ENCODE measurements at places on chromosomes 13 and 19.

DNA sequence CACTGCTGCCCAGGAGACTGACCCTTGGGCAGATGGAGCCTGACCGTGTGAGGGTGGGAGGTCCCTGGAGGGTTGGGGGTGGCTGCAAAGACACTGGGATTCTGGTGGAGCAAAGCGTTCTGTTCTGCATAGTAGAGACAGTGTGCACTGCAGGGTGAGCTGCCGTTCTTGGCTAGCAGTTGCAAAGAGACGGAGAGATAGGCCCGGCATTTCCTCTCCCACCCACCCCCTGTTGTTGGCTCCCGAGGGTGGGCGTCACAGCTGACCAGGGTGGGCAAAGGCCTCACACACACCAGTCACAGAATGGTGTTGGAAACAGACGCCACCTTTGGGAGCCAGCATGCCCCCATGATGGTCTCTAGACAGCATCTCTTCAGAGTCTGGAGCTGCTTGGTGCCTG, 11.4 kb downstream of the TMEM255B start:
- DNase-seq: no peak

GRCh38 chr13:102651392-102651791, 43.5 kb downstream of the METTL21C start:
- DNase-seq: no peak

DNA sequence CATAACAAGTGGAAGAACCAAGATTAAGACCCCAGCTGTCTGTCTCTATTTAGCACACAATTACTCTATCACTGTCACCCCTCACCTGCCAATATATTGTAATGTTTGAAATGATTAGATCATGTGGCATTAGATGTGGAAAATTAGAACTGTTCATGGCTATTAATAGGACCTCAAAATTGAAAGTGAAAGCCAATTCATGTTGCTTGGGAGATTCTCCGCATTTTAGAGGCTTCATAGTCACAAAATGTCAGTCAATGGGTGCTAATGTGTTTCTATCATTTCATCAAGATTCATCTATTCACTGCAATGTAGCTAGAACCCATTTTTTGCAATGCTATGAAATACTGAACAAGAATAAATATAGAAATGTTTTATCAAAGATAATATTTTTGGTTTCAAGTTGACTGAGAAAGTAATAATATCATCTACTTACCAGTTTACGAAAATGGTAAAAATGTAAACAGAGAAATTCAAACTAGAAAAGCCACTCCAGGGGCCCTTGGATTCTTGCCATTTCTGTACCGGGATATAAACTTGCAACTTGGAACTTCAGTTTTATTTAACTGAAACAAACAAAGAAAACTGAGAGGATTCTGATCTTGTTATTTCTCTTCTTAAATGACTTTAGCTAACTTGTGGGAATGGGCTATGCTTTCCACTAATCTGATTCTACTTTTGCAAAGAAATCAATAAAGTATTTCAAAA, 388.6 kb downstream of the DCT start:
- DNase-seq: no peak

- DNase-seq: no peak
Measured at GRCh38 chr13:73367886-73368285, 309.1 kb downstream of the KLF5 start.

GRCh38 chr19:27759896-27760295, 1453.1 kb downstream of the UQCRFS1 start:
- no peak for DNase-seq

GRCh38 chr13:109272595-109273325, 513.6 kb downstream of the IRS2 start:
- DNase-seq: no peak

DNA sequence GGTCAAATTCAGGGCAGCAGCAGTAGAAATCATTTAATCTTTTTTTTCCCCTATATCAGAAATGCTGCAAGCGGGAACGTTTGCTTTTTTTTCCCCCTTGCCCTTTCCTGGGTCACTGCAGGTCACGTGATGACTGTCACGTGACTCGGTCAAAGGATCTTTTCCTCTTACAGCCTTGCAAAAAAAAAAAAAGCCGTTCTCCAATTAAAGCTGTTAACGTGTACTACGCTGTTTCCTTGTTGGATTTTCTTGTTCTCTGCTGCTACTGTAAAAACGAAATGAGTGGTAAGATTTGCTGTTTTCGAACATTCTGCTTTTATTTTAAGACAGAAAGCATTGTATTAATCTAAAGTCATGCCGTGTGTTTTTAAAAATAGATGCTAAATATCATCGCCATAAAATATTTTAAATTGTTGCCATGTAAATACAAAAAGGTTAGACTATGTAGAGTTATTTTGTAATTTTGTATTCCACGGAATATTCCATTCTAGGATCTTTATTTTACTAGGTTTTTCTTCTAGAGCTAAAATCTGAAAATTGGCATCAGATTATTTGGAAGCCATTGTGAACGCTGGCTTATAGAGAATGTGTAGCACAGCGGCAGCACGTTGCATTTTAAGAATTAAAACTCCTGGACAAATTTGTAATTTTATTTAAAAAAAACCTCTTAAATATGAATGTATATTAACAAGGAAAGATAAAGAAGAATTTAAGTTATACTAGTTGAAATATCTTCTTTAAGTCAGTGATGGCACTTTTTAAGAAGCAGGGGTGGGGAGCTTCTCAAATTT, 109.8 kb upstream of the MLNR start:
- DNase-seq: peak; percentile 49

- no peak for DNase-seq
Measured at GRCh38 chr13:46846726-46847125, 49.8 kb upstream of the ESD start.

DNA sequence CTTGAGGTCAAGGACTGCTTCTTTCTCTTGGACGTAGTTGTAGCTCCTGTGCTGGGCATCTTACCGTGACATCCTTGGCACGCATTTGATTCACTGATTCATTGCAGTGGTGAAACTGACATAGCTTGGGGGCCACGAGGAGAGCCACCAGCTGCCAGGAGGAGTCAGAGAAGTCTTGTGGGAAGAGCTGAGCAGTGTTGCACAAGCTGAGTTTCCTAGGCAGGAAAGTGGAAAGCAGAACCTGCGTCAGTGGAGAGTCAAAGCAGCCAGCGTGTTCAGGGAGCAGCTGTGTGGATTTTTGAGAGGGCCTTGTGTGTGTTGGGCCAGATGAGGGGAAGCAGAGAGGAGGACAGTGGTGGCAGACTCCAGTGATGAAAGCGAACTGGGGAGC, 5.3 kb upstream of the GPR183 start:
- DNase-seq: no peak

GRCh38 chr19:20863176-20863575, 59.9 kb upstream of the ZNF85 start:
- DNase-seq: no peak

GRCh38 chr13:107111248-107111647, 543.3 kb upstream of the ARGLU1 start:
- no peak for DNase-seq

GRCh38 chr19:32196690-32197420, 148.6 kb upstream of the ZNF507 start:
- DNase-seq: no peak

- no peak for DNase-seq
Measured at GRCh38 chr19:17985037-17985818, 18.3 kb downstream of the KCNN1 start.

- no peak for DNase-seq
Measured at GRCh38 chr19:24140591-24140990, 53.6 kb downstream of the ZNF254 start.

DNA sequence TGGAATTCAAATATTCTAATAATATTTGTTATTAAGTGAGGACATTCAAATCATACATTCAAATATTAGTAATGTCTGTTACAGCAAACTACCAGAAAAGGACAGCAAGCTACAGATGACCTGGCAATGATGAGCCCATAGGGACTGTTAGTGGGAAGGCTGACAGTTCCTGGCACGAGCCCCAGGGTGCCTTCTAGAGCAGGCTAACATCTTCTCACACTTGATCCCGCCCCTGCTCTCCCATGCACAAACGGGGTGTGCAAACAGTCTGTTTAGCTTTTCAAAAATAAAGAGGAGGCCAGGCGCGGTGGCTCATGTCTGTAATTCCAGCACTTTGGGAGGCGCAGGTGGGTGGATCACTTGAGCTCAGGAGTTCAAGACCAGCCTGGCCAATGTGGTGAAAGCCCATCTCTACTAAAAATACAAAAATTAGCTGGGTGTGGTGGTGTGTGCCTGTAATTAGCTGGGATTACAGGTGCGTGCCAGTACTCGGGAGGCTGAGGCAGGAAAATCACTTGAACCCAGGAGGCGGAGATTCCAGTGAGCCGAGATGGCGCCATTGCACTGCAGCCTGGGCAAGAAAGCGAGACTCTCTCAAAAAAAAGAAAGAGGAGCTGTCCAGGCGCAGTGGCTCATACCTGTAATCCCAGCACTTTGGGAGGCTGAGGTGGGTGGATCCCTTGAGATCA, 9.6 kb upstream of the GARRE1 start:
- no peak for DNase-seq

- DNase-seq: no peak
Measured at GRCh38 chr19:45899919-45900589, 2.4 kb downstream of the MYPOP start.

DNA sequence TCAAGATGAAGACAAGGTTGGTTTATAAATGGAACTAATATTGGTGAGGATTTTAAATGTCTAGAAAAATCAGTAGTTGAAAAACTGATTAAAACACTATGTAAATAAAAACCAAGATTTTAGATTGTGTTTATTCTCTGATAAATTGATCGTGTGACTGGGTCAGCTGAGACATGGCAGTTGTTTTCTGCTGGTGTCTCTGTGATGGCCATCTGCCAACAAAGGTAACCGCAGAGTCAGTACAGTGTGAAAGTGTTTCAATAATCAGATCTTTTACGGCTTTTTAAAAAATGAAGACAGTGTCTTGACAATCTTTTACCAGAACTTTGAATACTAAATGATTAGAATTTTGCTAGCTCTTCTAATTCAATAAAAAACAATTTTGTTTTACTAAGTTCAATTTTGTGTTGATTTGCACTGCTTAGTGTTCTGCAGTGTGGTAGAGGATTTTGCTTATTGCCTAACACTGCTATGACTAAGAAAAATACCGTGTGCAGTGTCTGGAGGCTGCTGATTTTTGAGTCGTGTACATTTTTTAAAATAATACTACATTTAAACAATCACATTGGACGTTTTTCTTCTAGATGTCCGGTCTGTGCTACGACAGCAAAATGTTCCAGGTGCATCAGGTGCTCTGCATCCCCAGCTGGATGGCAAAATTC, 32.7 kb upstream of the GPR183 start:
- DNase-seq: no peak

DNA sequence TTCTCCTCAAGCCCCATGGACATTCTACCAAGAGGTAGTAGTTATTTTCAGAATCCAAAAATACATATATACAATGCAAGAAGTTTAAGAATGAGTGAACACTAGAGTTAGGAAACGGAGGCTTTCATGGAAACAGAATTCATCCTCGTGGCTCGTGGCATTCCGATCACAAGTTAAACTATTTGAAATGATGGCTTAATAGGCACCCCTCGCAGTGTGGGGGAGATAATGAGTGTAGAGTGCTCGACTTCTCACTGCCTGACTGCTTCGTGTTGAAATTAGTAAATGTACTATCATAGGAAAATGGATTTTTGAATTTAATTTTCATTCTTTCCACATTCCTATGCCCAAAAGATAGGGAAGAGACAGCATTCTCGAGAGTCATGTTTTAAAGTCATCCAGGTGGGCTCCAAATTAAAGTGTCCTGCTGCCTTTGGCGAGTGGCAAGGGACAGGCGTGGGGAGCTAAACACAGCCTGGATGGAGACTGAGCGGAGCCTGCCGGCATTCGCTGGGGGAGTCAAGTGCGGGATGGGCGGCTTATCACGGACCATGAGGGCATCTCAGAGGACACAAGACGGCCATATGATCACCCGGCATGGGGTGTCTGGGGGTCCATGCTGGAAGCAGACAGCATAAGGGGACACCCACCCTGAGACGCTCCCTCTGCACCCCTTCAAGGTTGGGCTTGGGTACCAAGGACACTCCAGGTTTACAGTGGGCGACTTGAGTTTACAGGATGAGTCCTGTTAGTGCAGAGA, 165.2 kb downstream of the TEX29 start:
- DNase-seq: no peak

- no peak for DNase-seq
Measured at GRCh38 chr19:17090583-17090982, 15.0 kb downstream of the MYO9B start.

DNA sequence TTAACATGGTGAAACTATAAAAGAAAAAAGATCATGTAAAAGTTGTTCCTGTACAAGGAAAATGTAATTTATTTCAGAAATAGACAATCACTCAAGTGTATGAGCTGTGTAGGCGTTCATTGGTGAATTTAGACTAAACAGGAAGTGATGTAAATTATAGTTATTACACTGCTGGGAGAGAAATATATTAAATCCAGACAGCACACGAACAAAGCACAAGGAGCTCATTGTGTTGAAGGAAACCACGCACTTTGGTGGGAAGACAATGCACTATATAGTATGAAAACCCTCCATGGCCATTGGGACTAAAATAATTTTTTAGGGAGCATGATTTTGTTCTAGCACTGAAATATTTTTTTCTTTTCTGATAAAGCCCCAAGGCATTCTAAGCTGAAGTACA, 450.5 kb downstream of the KLF12 start:
- DNase-seq: no peak

DNA sequence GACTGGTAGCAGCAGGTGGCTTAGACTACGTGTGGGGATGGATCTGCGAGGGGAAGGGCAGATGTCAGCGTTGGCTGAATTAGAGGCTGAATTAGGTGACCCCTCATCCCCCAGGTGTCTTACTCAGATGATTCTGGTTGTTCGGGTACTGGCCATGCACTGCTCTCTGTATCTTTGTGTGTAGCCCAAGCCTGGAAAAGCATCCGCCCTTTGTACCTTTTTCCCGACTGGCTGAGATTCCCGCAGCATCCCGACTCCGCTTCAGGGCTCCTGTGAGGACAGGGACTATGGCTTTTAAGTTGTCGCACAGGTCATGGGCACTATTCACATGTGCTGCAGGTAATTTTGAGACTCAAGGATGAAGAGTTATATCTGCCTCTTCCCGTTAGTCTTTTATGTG, 7.2 kb downstream of the TFDP1 start:
- no peak for DNase-seq

GRCh38 chr13:79742923-79743322, 262.0 kb downstream of the NDFIP2 start:
- no peak for DNase-seq

- no peak for DNase-seq
Measured at GRCh38 chr13:32472194-32472621, 44.3 kb upstream of the N4BP2L1 start.

- no peak for DNase-seq
Measured at GRCh38 chr13:65472336-65472735, 1757.8 kb downstream of the PCDH9 start.

DNA sequence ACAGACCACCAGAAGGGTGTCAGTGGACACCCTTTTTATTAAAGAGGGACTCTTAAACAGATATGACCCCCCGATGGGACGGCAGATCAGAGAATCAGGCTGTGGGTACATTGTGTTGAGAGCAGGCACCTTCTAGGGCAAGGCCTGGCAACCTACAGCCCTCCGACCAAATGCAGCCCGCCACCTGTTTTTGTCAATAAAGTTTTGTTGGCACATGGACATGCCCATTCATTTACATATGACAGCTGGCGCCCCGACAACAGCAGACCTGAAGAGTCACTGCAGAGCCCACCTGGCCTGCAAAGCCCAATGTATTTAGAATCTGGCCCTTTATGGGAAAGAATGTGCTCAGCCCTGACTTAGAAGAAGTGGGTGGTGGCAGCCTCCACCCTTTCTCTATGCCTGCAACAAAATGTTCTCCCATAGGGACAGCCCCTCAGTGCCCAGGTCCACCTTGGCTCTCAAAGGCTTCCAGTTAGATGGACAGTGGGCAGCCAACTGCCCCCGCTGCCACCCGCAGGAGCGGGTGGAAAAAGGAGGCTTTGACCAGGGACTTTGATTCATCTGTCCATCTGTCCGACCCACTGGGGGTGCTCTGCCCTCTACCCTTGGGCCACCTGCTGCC, 184.9 kb downstream of the PTPRS start:
- DNase-seq: no peak
